ENCODE measurements at places on chromosomes 7 and 10.

- no peak for DNase-seq
Measured at GRCh38 chr10:36157486-36157885, 515.4 kb upstream of the FZD8 start.

DNA sequence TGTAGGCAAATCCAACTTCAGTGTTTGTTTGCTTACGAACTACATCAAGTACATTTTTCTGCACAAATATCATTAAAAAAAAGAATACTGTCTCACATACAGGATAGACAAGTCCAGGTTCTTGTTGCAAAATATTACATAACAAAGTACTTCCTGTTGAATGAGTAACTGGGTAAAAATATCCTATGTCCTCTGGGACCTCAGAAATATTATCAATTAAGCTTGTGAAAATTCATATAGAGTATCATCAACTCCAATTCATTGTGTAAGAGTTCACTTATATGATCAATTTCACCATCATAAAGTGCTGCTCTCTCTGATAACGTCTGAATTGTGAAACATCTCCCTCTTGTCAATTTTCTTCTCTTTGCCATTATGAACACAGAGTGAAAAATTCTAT is 22.6 kb downstream of the HERC4 start:
- no peak for DNase-seq

DNA sequence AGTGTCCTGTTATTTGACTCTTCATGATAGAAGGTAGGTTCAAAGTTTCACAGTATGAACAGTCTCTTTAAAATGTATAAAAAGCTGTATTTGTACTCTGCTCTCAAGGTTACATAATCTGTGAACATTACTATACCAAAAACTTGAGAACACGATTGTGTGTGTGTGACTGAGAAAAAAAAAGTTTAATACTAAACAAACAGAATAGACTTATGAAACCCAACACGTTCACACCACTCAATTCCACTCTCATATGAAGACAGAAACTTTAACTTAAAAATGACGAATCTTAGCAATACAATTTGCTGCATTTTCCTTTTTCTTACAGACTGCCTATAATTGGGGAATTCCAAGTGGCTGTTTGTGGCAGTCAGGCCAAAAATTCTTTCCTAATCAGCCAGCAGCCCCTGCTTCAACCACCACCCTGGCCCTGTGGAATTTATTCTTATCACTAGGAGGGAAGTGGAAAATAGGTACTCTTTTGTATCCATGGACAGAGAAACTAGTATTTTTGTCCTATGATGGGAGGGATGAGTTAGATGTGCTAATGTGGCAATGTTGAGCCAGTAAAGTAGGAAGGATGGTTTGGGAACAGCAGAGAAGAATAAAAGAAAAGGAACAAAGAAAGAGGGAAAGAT is 42.8 kb downstream of the MINDY3 start:
- no peak for DNase-seq

GRCh38 chr7:123657304-123657685 is 1.6 kb downstream of the LMOD2 start:
- DNase-seq: no peak

DNA sequence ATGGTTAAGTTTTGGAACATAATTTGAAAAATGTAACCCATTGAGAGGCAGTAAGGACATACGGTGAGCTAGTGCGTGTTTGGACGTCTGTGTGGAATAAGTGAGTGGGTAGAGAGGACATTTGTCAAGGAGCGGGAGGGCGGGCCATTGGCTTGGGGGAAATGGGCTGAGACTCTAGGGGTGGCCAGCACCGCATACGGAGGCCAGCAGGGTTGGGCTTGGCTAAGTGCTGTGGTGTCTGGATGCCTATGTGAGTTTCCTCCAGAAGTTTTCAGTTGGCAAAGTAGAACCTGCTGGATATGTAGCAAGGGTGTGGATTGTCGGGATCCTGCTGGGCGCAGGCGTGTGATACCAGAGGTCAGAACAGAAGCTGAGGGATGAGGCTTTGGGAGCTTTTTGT is 103.0 kb downstream of the TCF7L2 start:
- no peak for DNase-seq

DNA sequence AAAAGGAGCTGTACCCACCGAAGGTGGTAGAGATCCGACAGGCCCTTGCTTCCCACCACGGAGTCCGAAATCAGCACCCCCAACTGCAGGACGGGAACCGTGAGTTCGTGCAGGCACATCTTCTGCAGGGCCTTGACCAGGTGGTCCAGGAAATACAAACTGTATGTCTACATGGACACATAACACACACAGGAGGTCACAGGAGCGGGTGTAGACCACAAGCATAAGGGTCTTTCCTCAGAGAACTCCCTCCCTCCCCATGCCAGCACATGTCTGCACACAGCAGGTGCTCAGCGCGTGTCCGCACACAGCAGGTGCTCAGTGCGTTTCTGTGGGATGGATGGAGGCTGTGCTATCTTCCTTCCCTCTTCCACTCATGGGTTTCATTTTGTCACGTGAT is 69.7 kb downstream of the CFAP46 start:
- DNase-seq: no peak

DNA sequence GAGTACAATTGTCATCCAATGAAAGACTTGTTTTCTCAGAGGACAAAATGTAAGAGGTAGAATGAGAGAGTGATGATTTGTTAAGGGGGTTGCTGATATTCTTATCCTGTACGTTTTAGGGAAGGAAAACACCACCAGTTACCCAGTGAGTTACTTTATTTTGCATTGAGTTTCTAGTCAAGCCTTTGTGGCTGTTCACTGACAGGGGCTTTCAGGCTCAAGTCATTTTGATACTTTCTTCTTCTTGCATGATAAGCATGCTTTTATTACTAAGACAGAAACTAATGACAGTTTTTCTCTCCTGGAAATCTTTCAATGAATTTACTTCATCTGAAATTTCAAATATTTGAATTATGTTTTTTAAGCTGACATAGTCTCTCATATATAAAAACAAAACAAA is 710.2 kb upstream of the POM121L12 start:
- DNase-seq: no peak
